ENCODE measurements at places on chromosomes 6 and 20.

DNA sequence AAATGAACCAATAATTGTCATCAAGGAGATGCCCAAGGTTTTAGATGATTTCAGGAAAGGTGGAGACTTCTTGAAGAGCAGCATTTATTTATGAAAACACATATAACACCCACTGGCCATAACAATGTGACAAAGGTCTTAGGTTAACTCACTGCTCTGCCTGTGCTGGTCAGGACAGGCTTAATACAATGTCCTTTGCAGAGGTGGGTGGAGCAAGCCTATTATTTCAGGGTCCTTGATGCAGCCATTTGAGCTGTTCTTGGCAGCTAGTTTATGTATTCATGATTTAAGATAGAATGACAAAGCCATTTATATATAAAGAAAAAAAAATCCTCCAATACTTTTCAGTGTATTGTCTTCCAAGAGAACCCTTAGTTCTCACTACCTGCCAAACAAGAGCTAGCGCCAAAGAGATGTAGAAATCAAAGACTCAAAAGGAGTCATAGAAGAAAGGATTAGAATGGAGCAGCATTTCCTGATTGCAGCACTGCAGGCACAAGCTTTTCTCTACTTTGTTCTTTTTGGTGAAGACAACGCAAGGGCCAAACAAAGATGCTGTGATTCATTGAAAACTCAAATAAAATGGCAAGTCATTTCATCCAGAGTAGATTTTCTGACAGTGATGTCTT, 124.3 kb upstream of the TSHZ2 start:
- no peak for DNase-seq

DNA sequence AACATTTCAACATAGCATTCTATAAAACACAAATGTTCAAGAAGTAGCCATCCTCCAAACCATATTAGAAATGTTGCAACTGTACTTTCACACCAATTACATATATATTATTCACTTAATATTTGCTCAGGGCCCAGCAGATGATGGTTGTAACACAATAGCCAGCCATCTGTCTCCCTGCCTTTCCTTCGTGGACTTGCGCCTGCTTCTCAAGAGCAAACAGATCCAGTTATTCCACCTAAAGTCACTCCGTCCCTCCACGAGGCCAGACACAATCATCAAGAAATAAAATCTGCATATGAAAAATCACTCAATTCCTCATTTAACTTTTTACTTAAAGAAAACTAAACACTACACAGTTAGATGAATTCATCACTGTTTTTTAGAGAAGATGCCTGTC, 160.4 kb downstream of the RALGAPA2 start:
- no peak for DNase-seq

- DNase-seq = peak; percentile 94
Measured at GRCh38 chr6:30061092-30061857, at the start of gene POLR1H. POLR1H (plus strand) TSS chr6:30061265; CDS start chr6:30061525, 260 bp downstream.

DNA sequence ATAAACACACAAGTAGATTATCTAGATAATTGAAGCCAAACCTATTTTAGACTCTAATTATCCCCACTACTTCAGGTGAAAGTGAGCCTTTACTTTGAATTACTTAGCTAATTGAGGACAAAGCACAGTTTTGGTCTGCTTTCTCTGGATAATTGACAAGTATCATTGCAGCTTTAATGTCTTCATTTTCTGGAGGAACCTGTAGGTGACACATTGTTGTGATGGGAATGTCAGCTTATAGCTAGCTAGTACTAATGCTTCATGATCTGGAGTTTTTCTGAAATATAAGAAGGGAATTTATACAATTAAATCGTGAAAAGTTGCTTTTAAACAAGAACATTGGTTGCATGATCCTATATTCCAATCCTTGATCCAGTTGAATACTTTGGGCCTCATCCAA, 319.3 kb upstream of the CITED2 start:
- no peak for DNase-seq

- DNase-seq = no peak
Measured at GRCh38 chr20:3698591-3699001, 13.8 kb downstream of the SIGLEC1 start.

DNA sequence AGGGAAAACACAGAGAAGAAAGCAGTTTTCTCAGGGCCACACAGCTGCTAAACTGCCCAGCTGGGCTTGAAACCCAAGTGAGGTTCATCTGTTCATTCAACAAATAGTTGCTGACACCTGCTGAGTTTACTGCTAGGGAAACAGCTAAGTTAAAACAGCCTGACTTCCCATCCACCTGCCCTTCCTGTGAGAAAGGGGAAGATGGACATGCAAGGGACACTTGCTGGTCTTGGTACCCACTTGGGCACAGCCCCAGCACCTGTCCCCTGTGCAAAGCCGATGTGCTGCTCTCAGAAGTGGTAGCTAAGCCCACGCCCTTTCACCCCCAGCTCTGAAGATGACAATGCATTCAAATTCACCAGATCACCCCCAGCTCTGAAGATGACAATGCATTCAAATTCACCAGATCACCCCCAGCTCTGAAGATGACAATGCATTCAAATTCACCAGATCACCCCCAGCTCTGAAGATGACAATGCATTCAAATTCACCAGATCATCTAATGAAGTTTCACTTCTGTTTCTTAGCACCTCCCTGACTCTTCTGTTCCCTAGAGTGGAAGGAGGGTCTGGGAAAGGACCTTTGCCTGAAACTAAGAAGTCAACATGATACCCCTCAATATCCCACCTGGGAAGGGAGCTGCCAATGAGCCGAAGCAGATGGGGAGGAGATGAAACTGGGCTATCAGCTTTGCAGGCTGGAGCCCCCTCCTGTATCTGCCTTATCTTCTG, 46.0 kb upstream of the TOP1 start:
- DNase-seq = no peak

DNA sequence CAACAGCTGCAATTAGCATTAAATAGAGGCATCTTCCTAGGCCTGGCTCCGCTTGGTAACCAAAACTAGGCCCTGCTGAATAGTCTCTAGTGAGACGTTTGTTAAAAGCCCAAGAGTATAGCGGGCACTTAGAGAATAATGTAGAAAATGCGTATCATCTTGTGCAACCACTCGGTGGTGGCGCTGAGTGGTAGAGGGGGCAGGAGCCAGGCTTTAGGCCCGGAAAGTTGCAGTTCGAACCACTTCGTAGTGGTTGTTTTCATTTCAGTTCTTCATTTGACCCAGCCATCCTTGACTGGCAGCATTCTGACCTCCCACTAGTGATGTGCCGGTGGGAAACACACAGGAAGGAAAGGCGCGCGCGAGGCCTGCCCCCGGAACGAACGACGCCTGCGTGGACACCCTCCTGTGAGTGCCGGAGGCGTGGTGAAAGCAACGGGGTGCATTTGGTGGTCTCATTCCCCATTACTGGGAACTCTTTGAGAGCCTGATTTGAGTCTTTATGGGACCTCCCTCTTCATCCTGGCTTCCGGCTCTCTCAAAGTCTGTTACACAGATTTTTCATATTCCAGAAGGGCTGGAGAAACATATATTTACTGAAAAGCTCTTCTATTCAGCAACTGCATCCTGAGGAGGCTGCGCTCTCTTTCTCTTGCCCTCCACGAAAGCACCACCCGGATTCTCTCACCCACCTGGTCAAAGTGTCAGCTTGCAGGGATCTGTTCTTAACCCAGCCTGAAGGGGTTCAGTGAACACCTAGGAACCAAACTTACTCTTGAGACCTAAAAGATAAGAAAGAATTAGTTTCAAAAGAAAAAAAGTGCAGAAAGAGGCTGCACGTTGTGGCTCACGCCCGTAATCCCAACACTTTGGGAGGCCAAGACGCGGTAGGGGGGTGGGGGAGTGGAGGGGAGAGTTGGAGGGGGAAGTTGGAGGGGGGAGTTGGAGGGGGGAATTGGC, 18.2 kb downstream of the GPX5 start:
- DNase-seq = no peak

GRCh38 chr20:38215194-38216182, 45.0 kb downstream of the KIAA1755 start:
- no peak for DNase-seq

GRCh38 chr6:148389086-148389485, 46.4 kb downstream of the SASH1 start:
- DNase-seq = no peak

- DNase-seq = no peak
Measured at GRCh38 chr20:44256961-44257360, 9.9 kb downstream of the GDAP1L1 start.

GRCh38 chr6:94487371-94487770, 1068.0 kb upstream of the EPHA7 start:
- no peak for DNase-seq

DNA sequence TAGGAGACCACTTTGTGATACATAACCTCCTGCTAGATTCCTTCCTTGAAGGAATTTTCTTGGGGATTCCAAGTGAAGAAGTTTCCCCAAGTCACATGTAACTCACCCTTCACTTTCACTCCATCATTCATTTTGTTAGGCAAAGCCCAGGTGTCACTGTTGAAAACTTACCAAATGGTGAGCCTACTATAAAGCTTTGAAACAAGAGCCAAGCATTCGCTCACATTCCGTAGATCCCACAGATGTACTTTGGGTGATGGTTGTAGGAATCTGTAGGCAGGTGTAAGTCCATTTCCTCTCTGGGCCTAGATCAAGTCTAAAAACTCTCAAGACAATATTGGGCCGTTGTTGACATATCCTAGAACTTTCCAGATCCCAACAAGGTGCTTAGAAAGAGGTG, 74.1 kb downstream of the PRDM1 start:
- DNase-seq = no peak

Data from suprapubic skin (tissue), 4 donors.